NCI-H2171 (cell line): ENCODE measurements at places on chromosomes 5 and 9.

- DNase-seq, result no peak
These were observed 1.3 kb upstream of the EBF1 start for GRCh38 chr5:159100782-159101646.

DNA sequence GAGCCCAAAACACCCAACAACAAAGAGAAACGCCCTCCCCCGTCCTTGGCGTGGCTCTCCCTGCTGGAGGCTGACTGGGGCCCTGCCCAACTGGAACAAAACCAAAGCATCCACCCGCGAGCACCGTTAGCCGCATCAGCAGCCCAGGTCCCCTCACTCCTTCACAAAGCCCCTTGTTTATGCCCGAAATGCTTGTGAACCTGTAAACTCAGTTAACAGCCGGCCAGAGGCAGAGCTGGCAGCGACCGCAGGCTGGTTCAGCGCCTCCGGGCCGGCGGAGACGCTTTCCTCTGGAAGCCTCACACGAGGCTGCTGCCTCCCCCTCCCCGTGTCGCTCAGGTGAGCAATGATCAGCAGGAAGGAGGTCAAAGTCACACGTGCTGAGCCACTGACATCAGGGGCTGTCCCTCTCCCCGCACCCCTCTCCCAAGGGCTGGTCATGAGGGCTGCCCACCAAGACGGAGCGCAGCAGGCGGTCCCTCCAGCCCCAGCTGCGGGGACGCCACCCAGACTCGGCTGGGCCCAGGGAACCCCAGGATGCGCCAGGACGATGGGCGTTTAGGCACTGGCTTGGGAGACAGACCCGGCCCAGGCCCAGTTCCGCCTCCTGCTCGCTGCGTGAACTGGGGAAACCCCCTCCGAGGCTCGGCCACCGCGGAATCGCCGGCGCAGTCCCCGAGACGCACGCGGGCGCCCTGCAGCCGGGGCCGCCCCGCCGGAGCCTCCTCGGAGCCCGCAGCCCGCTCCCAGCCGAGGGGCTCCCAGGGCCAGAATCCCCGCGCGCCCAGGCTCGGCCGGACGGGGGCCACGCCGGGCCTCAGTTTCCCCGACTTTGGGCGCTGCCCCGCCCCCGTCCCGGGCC lies 563 bp downstream of the SNAPC4 start:
- DNase-seq, result no peak

DNA sequence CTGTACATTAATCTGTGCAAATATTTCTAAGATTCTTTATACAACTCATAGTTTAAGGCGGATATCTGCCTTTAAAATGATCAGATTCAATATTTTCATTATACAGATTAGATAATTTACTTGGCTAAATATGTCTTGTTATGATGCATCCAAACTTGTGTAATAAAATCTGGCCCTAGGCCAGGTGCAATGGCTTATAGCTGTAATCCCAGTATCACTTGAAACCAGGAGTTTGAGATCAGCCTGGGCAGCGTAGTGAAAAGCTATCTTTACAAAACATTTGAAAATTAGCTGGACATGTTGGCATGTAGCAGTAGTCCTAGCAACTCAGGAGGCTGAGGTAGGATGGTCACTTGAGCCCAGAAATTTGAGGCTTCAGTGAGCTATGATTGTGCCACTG lies 2002.2 kb upstream of the ACO1 start:
- DNase-seq, result no peak

GRCh38 chr5:90287036-90287435 lies 122.5 kb downstream of the CETN3 start:
- no peak for DNase-seq

- DNase-seq, result no peak
These were observed 135.1 kb downstream of the KIF4B start for GRCh38 chr5:155148694-155149093.

DNA sequence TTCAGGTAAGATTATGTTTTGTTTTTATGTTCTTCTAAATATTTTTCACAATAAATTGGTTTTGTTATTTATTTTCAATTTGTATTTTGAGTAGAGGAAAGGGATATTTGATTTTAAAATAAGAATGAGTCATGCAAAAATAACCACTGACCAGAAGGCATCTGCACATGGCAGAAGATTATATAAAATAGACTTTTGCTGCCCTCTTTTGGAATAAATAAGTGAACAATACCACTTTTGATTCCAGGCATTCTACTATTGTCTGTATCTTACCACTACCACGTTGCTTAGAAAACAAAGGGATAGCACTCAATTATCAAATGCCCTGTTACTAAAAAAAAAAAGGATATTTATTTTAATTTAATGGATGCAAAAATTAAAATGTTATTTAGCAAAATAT lies 227.3 kb upstream of the ITGA1 start:
- DNase-seq, result peak; percentile 16

GRCh38 chr9:132383462-132383883 lies 23.2 kb downstream of the TTF1 start:
- no peak for DNase-seq

GRCh38 chr5:55463613-55464012 lies 71.2 kb downstream of the PLPP1 start:
- no peak for DNase-seq

GRCh38 chr9:129752900-129753729 lies at the start of gene PTGES:
Gene PTGES, minus strand, starts transcription at chr9:129753042. Its CDS starts 30 bp downstream, at chr9:129753012.
- peak; percentile 8 for DNase-seq
